ENCODE measurements at places on chromosomes 2 and 18.

GRCh38 chr2:126963390-126963789 is 64.7 kb downstream of the TEX51 start:
- no peak for DNase-seq

DNA sequence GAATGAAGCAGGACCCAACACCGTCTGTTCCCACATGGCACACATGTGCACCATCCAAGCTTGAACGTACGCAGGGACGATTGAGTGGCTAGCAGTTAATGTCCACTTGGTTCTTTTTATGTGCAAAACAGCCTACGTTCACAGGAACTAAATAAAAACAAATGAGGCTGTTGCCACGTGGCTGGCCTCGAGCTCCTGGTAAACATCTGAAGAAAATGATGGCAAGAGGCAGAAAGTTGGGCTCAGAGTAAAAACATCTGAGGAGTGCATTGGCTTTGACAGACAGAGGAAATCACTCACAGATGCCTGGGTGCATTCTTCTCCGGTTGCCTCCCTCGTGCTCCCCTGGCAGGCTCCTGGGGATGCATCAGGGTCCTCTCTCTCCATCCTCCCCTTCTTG is 177.9 kb downstream of the NRP2 start:
- no peak for DNase-seq

- no peak for DNase-seq
These were observed 418.8 kb upstream of the NETO1 start for GRCh38 chr18:73286584-73286983.

DNA sequence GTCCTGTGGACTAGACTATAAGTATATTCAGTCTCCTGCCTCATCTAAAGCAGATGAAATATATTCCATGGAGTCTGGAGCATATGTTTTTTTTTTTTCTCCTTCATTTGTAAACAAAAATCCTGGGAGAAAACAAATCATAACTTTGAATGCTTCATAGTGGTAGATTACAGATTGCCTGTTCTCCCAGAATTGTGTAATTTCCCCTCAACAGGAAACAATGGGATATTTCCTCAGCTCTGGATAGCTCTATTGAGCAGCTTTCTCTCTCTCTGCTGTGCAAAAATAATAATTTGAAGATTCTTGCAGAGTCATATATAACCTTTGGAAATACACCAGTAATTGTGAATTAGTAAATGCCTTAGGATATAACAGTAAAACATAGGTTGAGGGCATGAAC is 1406.6 kb upstream of the ACVR2A start:
- DNase-seq = no peak

DNA sequence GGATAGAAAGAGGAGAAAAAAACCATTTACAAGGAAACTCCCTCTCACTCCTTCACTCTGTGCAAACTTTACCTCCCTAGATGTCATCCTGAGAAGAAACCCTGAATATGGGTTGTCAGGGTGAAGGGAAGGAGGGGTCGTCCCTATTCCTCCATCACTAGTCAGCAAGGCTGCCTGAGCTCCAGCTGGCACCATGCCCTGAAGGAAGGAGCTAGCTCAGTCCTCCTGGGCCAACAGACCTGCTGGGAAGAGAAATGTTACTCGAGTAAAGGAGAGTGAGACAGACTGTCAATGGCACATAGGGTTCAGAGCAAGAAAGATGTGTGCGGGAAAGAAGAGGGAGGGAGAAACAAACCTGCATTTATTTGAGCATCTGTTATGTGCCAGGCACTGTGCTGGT is 18.3 kb upstream of the EPAS1 start:
- no peak for DNase-seq

DNA sequence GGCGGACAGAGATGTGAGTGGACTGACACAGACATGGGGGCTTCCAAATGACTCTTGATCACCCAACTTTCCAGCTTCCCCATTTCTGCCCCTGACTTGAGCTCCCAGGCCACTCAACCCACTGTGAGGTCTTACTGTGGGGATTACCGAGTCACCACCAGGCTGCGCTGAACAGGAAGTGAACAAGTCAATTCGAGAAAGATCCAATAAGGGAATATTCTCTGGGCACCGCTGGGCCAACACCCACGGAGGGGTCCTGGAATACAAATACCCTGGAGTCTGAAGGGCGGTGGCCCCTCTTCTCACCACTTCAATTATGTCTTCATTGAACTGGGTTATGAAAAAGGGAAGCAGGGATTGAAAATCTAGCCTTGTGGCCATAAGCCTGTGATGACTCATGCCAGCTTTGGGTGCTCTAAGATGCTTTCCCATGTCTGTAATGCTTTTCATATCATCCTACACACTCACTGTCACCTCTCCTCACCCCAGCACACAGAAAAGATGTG is 37.7 kb downstream of the BCL11A start:
- no peak for DNase-seq

DNA sequence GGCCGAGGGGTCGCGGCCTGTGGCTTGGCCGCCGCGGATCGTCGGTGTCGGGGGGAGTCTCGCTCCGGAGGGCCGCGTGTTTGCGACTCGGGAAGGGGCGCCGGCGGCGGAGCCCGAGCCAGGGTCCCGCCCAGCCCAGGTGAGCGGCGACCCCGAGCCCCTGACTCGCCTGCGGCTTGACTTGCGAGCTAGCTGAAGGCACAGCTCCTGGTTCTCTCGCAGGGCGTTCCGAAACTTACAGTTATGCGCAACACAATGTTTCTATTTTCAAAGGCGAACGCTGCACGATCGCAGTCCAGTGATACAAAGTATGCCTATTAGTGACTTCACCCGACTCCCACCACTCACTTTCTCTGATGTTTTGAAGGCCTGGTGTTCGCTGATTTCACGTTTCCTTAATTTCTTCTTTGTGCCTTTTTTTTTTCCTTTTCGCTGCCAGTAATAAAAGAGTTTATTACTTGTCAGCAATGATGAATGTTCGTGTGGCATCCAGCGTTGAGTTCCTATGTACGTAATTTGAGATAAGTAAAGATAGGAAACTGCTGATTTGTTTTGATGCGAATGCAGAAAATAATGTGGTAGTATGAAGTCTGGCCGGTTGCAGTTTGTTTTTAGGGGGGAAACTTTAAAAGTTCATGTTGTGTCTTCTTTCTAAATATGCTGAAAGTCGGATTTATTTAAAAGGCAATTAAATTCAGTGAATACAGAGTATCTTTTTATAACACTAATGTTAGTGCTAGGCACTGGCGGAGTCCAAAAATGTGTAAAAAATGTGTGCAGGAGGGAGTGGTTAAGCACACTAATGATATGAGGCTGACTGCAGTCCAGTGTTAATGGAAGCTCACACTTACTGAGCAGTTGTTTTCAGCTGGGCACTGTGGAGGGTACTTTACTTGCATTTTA is 706 bp downstream of the UBXN2A start:
- DNase-seq = peak; percentile 61

DNA sequence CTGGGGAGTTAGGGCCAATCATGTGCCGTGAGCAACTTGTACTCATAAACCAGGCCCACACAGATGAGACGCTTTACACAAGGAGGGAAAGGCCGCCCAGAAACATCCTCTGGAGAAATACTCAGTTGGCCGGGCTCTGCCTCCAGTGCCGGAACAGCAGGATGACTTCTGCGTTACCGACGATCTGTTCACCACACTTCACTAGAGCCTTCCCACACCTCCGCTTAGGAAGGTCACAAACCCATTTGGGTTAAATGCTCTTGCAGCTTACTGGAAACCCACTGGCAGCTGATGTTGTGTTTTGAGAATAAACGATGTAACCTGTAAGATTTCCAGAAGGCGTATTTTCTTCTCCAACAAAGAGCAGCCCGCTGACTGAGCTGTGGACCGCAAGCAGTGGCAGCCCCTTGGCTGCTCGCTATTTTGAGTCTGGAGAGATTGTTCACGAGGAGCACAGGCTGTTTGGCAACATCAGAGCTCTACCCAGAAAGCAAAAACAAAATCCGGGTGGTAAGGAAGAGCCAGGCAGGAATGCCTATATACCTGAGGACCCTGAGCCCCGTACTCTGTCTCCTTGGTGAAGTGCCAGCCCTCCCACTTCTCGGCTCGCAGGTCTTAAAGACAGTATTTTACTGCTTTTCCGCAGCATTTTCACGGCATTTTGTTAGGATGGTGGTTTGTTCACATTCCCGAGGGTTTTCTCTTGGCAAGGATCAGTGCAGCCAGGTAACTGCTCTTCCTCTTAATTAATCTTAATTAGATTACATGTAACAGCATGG is 44.0 kb downstream of the COLEC12 start:
- no peak for DNase-seq

- DNase-seq = no peak
These were observed 138.8 kb upstream of the SP5 start for GRCh38 chr2:170576296-170576695.

GRCh38 chr2:96934831-96935540 is 51.4 kb downstream of the FAM178B start:
- DNase-seq = no peak

GRCh38 chr18:50853863-50854271 is 25.1 kb upstream of the ME2 start:
- no peak for DNase-seq

GRCh38 chr2:43228321-43228751 is 1.9 kb upstream of the ZFP36L2 start:
- no peak for DNase-seq

- peak; percentile 34 for DNase-seq
These were observed 371.9 kb downstream of the RIT2 start for GRCh38 chr18:42743373-42744138.

- no peak for DNase-seq
These were observed 24.7 kb upstream of the KCNG2 start for GRCh38 chr18:79772865-79773696.

- no peak for DNase-seq
These were observed 604.3 kb upstream of the POU3F3 start for GRCh38 chr2:104249629-104250028.

DNA sequence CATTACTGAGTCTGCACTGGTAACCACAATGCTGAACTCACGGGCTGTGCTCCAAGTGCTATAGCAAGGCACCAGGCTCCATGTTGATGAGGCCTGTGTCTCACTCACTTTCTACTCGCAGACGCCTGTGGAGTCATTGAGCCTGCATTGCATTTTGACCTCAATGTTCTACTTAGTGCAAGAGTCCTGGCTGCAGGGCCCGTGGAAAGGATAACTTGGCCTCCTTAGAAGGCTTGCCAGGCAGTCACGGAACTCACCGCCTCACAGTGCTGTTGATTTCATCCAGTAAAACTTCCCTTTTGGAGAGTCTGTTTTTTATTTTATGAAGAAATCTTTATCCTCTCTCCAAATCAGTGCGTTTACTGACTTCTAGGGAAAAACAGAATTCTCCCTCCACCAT is 290.4 kb downstream of the RNF144A start:
- DNase-seq = no peak

DNA sequence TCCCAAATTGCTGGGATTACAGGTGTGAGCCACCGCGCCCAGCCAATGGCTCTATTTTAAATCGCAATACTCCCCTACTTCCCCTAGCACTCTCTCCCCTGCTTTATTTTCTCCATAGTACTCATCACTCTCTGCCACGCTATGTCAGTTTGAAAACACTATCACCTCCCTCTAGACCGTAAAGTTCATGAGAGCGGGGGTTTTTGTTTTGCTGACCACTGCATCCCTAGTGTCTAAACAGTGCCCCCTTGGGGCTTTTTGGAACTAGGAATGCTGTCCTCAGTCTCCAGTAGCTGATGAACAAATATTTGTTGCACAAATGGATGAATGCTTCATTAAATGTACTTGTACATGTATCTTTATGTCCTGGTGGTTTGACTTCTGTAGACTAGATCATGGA is 44.1 kb downstream of the ATOH8 start:
- peak; percentile 19 for DNase-seq

DNA sequence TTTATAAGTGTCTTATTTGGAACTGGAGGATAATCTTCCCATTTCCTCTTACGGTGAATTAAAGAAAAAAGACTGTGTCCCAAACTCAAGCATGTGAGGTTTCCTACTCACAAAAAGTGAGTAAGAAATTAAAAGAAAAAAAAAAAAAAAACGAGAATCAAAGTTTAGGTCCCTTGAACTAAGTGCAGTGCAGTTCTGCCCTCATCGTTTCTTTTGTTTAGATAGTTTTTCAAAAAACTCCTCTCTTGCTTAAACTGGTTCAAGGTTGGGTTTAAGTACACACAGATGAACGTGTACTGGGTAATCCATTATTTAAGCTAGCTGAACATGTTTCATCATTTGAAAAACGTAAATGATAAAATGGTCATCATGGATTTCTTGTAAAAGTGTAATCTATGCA is 235.9 kb upstream of the KCNJ3 start:
- no peak for DNase-seq

DNA sequence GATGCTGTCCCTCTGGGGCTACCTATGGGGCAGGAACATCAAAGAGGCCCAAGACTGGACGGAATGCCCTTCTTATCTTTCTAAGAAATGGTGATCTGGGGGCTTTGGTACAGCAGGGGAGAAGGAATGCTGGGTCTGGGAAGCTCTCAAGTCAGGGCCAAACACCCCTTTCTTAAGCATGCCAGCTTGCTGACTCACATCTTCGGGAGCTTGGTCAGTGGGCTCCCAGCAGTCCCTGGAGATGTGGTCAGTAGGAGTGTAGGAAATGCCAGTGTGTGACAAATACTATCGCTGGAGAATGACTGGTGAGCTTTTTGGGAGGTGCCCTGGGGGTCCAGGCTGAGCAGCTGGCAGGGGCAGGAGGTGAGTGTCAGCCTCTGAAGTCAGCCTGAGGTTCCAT is 105.0 kb upstream of the CDC42EP3 start:
- DNase-seq = no peak

DNA sequence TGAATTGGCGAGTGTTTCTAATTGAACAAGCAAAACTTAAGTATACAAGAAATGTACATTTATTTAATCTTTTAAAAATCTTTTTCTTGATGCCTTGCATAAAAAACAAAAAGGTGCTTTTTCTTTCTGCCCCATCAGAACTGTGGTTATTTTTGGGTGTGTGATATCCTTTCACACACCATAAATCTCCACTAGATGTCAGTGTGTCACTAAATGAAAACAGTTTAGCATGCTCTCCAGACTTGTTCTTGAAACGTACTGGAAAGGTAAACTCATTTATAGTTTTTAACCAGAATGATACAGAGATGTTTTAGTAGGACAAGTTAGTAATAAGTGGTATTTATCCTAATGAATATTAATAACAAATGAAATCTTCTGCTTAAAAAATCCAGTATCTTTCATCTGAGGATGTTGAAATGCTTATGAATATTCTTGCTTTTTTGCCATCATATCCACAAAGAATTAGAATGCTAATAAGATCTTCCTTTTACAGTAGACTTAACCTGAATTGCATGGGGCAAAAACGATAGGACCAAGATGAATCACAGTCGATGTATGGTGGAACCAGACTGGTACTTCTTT is 96.8 kb downstream of the UBE2E3 start:
- DNase-seq = no peak

GRCh38 chr2:127508023-127508630 is 18.2 kb downstream of the IWS1 start:
- no peak for DNase-seq

GRCh38 chr18:45962461-45962860 is 4.7 kb downstream of the EPG5 start:
- DNase-seq = no peak
